ENCODE measurements at places on chromosomes 1 and 21.

DNA sequence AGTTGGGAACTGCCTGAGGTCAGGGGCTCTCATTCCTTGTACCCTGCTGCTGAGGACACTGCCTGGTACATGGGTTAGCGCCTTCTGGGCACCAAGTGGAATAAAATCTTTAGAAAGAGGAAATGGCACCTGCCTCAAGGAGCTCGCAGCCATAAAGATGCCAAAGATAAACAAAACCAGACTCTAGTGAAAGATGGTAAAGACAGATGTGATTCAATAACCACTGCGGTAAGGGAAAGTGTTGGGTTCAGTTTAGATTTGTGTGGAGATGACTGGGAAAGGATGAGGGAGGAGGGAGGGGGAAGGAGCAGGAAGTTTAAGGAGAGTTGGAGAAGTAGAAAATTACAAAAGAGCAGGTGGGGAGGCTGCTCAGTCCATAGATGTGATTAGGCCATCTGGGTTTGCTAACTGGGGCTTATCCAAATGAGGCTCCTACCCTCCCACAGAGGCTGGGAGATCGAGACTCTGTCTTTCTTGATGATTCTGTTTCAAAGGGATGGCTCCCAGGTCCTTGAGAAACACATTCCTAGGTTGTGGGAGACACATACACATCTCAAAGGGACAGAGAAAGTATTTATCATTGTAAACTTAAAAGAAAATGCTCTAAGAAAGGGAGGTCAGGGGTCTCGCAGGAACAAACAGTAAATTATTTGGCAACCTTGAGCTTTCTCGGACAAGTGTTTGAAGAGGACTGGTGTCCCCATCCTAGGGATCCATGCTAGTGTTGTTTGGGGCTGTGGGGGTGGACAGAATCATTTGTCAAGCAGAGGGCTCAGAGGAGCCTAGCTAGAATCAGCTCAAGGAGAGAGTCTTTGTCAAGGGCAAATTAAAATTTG is 65.7 kb upstream of the MORC3 start:
- DNase-seq: no peak

DNA sequence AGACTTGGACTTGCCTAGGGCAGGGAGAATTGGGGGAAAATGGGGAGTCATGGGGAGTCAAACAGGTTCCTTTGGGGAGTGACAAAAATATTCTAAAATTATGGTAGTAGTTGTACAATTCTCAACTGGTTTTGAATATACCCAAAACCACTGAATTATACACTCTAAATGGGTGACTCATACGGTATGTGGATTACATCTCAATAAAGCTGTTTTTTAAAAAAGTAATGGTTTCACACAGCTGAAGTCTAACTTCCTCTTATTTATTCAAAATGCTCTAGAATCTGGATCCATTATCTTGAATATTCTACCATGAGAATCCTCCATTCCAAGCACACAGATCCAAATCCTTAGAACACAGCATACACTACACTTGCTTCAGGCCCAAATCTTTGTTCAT is 11.1 kb downstream of the EIF4G3 start:
- no peak for DNase-seq

DNA sequence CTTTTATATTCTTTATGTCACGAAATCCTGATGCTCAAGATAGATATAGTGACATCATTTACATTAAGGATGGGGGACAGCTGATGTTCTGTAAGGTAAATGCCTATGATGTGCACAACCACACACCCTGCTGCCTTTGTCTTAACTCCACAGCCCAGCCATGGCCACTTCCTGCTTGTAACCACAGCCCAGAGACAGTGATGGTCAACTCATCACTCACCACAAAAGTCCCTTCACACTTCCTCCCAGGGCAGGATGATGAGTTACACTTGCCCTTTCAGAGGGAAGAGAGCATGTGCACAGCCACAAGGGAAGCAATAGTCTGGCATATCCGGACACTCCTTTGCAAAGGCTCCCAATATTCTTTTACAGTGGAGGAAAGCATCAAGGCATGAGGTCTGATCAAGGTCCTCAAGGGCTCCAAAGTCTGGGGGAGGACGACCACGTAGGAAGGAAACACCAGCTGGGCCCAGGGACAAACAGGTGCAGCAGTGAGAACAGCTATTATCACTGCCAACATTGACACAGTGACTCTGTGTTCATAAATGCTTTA is 53.8 kb downstream of the PLPP3 start:
- DNase-seq: peak; percentile 92

- DNase-seq: peak; percentile 26
Measured at GRCh38 chr1:235675152-235675890, 25.7 kb upstream of the GNG4 start.

GRCh38 chr1:14739082-14739832 is 140.8 kb downstream of the KAZN start:
- DNase-seq: no peak

- DNase-seq: no peak
Measured at GRCh38 chr21:10464975-10465374, 56.4 kb upstream of the TPTE start.

GRCh38 chr1:211623515-211623914 is 44.6 kb upstream of the SLC30A1 start:
- no peak for DNase-seq

- no peak for DNase-seq
Measured at GRCh38 chr21:25462517-25462971, 144.7 kb downstream of the MRPL39 start.

DNA sequence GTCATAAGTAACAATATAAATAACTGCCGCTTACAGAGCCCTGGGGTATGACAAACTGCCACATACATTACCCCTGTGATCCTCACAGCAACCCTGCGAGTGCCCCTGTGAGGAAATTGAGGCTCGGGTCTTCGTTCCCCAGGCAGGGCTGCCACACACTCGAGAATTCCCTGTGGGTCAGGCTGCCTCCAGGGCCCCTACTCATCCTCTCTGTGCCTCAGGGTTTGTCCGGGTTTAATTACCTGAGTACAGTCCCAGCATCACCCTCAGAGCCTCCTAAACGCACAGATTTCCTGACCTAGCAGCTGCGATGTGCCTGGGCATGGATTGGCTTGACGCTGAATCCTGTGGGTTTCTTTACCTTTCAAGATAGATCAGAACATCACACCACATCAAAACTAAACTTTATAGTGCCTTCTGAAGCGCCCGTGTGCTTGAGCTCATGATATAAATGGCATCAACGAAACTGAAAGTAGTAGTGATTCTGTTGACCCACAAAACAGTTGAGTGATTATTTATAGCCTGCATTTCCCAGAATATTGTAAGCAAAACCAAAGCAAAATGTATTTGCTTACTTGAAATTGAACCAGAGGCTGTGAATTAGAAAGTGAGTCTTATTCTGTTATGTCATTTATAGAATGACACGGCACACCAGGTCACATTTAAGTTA is 14.0 kb downstream of the SLC37A1 start:
- peak; percentile 19 for DNase-seq

GRCh38 chr1:234926559-234927311 is 201.9 kb downstream of the TOMM20 start:
- DNase-seq: no peak

GRCh38 chr1:156860628-156861423 is at the start of gene NTRK1:
Gene NTRK1, plus strand, starts transcription at chr1:156860865. Its CDS starts 70 bp downstream, at chr1:156860935.
- DNase-seq: peak; percentile 76

DNA sequence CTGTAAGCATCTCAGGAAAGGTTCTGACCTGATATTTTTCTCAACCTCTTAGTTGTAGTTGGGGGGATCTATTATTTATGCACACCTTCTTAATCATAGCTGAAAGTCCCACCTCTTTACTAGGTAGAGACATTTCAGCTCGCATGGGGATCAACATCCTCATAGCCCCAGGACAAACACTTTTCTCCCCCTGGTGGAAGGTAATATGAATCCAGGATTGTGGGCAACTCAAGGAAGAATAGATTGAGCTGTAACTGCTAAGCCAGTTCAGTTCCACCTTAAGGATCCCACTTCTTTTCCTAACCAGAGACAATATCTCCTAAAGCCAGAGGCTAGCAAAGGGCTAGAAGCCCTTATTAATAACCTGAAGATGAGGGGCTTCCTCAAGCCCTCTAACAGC is 25.4 kb upstream of the SMYD3 start:
- DNase-seq: peak; percentile 12

DNA sequence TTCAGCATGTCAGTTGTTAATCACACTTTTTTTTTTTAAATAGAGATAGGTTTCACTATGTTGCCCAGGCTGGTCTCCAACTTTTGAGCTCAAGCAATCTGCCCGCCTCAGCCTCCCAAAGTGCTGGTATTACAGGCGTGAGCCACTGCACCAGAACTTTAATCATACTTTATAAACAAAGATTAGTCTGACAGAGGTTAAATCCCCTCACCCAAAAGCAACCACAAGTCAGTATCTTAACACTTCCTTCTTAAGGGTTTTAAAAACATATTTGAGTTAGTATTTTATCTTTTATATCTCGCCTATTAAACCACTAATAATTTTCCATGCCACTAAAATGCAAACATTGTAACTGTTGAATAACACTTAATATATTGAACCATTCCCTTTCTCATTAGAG is 70.2 kb downstream of the COP1 start:
- DNase-seq: no peak

- DNase-seq: peak; percentile 37
Measured at GRCh38 chr1:147771226-147772125, 11.1 kb upstream of the GJA5 start.

DNA sequence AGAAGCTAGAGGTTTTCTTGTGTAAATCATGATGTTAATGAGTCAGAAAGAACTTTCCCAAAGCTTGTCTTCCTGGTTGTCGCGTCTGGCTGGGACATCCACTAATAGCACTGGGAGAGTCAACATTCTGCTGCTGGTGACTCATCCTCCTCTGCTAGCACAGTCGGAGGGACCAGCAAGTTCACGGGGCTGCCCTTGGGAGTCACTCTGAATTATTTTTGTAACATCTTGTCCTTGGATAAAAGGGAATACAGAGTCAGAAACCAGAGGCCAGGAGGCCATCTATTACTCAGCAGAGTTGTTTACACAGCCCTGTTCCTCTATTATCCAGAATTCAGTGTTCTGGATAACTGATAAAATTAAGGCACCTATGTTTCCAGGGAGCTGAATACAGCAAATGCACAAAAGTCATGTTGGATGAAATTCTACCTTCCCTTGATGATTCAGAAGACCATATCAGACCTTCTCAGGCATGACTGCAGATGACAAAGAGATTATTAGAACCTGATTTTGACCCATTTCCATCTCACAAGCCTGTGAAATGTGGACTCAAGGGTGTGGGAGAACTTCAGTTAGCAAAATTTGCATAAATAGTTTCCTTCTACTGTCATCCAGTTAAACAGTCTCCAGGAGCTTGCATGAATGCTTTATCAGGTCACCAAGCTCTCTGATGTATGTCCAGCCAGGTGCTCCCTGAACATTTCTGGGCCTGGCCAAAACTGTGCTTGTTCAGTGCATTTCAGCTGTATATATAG is 68.1 kb downstream of the JAK1 start:
- DNase-seq: peak; percentile 99

DNA sequence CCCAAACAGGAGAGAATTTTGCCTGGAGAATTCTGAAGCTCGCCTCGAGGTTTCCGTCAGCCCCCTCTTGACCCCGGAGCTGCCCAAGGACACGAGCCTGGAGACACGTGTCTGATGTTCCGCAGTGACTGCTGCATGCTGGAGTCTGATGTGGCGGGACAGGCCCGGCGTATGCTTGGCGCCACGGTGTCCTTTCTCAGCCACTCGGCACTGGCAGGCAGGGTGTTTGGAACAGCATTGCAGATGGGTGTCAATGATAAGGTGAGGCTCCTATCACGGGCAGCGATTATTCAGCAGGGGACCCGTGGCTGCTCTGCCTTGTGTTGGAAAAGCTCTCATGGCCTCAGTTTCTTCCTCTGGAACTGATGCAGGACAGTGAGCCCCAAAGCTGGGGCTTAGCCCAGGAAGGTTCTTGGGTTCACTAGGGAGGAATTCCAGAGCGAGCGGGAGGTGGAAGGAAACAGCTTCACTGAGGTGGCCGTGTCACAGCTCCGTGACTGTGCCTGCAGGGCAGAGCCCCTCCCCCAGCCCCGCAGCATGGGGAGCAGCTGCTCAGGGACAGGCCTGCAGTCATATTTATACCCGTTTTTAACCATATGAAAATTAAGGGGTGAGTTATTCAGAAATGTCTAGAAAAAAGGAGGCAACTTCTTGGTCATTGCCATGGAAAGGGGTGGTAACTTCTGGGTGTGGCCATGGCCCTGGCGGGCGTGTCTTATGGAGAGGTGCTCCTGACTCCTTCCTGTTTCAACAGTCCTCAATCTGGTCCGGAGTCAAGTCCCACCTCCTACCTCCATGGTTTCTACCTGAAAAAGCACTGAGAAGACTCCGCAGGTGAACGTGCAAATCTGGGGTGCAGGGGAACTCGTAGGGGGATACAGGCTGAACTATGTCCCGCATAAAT is 123.4 kb downstream of the SIK1 start:
- DNase-seq: no peak

- DNase-seq: no peak
Measured at GRCh38 chr1:38815903-38816627, 43.5 kb downstream of the RRAGC start.

DNA sequence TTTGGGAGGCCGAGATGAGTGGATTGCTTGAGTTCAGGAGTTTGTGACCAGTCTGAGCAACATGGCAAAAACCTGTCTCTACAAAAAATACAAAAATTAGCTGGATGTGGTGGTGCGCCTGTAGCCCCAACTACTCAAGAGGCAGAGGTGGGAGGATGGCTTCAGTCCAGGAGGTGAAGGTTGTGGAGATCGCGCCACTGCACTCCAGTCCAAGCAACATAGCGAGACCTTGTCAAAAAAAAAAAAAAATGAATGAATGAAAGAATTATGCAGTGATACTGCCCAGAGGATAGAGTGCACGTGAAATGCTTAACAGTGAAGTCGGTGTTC is 429 bp upstream of the DPH2 start:
- no peak for DNase-seq

DNA sequence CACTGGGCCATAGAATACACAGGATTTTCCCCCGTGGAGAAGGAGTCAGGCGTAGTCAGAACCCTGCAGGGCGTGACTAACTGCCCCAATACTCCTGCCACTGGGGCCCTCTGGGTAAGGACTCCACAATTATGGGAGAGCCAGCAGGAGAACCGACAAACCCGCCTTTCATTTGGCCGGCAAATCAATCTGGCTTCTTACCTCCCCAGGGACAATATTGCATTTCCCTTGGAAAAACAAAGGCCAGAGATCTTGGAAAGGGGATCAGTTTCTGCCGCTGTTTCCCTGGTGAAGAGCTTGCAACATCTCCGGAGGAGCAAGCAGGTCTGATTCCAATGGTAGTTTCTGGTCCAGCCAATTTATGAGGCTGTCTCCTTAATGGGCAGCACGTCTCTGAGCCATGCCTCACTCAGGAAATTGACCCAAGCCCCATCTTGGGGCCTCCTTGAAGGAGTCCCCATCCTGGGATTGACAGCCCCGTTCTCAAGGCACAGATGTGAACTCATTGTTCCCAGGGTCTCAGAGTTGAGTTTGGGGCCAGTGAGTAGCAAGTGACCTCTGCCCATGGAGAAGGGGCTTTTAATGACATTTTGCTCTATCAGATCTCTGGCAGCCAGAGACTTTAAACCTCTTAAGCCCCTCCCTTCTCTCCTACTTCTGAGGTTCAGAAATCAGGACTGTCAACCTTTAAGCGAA is 4.3 kb downstream of the TRABD2B start:
- no peak for DNase-seq
